ENCODE measurements at places on chromosomes 7 and 10.

DNA sequence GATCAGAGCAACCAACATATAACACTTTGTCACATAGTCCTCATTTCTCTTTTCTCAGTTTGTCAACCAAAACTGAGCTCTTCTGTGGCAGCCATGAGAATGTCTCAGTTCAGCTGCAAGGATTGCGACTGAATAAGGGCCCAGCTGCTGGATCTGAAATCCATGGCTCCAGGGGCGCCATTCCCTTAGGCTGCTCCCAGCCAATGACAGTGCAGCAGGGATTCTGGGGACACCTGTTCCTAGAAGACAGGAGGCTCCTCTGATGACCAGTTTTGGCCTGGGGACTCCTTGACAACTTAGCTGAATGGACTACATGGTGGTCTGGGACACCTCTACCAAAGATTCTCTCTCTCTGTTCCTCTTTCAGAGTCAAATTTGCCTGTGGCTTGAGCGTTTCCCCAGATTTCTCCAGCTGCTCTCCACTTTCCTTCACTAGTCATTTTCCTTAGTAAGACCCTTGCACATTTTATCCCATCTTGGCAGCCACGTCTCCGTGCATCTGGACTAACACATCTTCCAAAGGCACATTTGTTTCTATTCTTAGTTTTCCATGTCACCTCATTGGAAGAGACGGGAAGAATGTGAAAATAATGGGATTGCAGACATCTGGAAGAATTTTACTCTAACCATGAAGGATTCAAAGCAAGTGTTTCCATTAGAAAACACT is 28.1 kb upstream of the KIF5B start:
- no peak for DNase-seq

GRCh38 chr10:80288849-80289248 is 609 bp downstream of the MAT1A start:
- DNase-seq, result no peak

DNA sequence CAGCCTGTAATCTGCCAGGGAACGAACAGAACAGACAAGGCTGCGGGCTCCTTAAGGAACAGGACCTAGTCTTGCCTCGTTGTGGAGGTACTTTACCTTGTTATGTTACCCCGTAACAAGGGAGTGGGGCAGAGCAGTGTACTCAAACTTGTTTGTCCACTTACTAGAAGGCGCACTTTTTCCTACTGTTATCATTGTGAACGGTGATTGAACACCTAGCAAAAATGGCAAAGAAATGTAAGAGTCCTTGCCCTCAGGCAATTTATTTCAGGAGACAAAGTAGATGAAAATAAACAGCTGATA is 620 bp upstream of the IMPDH1 start:
- no peak for DNase-seq

GRCh38 chr10:124642088-124642710 is 102.0 kb downstream of the FAM53B start:
- DNase-seq, result no peak

- DNase-seq, result no peak
Observed at GRCh38 chr7:86282014-86282682, 361.6 kb upstream of the GRM3 start.

GRCh38 chr7:101096331-101096956 is 11.2 kb downstream of the TRIM56 start:
- no peak for DNase-seq

GRCh38 chr7:99789441-99790070 is 5.6 kb upstream of the CYP3A4 start:
- no peak for DNase-seq

GRCh38 chr7:156816943-156817572 is 75.9 kb downstream of the LMBR1 start:
- no peak for DNase-seq

DNA sequence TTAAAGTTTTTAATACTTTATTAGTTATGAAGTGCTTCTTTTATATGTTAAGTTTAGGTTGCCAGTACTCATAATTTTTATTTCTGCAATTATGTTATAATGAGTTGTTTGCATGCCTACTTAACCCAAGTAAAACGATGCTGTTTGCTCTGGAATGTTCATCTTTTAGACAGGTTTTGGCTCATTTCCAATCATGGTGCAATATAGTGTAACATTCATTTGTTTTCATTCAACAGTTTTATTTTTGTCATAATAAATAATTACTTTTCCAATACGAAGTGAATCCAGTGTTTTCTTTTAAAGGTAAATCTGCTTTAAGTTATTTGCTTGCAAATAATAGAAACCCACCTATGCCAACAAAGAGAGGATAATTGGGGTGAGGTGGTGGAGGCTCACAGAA is 22.1 kb downstream of the ARL5B start:
- no peak for DNase-seq

DNA sequence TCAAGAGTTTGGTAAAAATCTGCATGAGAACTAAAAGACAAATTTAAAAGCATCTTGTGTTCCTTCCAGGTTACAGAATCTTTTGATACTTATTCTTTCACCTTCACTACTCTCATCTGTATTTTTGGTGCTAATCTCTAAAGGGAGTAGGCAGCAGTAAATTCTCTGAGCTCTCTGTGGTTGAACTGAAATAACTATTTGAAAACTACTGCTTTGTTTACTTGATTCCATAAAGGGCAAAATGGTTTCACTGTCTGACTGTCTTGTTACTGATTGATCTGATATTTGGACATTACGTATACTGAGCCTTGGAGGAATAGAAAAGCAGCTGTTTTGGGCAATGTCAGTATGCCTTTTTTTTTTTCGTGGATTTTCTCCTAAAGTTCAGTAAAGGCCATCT is 103.3 kb downstream of the CHRM2 start:
- DNase-seq, result no peak

- DNase-seq, result no peak
Observed at GRCh38 chr10:74738985-74739567, 87.3 kb upstream of the KAT6B start.

DNA sequence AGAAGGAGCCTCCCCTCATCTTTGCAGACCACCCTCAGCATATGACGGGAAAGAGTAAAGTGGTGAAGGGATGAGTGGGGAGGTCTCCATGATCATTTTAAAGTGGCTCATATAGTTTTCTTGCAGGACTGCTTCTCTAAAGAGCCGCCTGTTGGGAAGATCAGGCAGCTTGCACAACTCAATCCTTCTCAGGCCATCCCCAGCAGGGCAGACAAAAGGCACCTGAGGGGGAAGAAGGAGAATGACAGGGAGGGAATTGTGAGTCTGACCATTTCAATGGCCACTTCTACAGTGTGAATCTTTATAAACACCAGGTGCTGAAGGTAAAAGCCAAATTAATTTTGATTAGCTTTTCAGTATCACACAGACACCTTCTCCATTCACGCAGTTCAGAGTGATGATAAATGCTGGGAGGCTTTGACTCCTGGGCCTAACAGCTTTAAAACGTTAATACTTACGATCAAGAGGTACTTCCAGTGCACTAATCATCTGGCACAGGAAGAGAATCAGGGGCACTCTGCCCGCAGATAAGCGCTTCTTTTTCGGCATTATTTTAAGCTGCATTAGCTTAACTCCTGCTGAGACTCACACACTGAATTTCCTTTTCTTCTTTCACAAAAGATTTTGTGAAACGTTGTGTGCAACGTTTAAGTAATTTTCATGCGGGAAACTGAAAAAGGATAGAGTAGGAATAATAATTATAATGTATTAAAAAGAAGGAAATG is 109.5 kb upstream of the LAMB4 start:
- no peak for DNase-seq

DNA sequence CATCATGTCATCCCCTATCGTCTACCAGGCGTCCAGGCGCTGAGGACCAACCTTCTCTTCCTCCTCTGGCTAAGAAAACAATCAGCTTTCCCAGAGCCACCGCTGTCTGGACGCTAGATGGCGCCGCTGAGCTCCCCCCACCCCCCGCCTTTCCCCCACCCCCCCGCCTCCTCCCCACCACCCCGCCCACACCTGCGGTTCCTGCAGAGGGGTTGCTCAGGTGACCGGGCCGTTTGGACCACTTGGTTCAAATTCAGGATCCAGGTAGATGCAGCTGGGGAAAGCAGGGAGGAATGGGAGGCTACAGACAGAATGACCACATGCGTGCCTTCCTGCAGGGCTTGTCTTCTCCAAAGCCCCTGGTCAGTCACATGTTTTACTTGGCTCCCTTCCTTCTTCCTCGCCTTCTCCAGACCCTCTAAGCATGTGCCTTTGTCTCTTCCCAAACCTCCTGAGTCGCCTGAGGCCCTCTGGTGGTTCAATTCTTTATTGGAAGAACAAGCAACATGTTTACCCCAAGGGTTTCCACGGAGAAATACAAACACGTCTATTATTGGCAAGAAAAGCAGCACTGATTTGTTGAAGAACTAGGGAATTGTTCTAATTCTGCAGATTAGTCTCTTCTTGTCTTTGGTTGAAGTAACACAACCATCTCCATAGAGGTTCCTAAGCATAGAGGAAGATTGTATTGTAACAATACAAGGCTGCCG is 24.7 kb downstream of the AOC1 start:
- no peak for DNase-seq

GRCh38 chr7:30166841-30167235 is 32.1 kb downstream of the MTURN start:
- no peak for DNase-seq

DNA sequence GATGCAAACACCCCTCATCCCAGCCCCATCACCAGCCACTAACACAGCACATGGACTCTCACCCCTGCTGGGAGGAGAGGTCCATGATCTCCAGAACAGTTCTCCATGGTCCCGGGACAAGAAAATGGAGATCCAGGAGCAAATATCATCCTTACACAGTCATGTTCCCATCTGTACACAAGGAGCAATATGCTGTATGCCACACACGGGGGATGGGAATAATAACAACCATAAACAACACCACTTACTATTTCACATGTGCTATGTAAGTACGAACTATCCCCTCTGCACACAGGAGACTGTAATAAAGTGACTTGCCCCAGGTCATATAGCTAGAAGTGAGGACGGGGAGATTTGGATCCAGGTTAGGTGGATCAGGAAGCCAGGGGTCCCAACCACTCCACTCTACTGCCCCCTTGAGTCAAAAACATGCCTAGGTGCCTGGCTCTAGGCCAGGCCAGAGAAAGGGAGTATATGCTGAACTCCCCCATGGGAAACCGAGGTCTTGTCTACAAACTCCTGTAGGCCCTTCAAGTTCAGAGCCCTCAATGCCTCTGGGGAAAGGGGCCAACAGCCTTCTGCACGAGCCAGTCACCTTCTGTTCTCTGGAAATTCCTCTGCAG is 34.1 kb downstream of the LRRC20 start:
- DNase-seq, result peak; percentile 16

GRCh38 chr7:32502728-32503127 is 7.4 kb downstream of the AVL9 start:
- no peak for DNase-seq

- DNase-seq, result no peak
Observed at GRCh38 chr7:516606-517456, 2.8 kb downstream of the PDGFA start.

DNA sequence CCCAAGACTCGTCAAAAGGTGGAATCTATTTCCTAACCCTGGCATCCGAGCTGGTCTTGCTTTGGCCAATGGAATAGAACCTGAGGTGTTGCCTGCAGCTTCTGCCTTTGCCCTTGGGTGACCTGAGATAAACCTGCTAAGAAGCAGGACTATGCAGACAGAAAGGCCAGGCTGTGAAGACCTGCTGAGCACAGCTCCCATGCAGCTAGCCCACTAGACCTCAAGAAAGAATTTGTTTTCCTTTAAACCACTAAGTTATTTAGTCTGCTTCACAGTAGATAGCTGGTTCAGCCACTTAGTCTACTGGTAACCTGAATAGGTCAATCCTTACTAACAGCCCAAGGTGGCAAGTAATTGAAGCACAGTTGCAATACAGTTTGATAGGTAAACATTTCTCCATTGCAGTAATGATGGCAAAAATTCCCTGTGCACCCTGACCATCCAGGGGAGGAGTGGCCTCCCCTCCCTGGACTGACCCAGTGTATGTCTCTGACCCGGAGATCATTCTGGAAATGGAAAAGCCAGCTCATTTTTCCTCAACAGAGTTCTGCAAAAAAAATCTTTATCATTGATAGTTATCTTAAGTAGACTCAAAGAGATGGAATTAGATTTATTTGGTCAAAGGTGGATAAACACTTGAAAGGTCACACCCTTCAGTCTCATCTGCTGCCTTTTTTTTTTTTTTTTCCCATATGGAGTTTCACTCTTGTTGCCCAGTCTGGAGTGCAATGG is 20.0 kb downstream of the TNS3 start:
- no peak for DNase-seq

- no peak for DNase-seq
Observed at GRCh38 chr10:15433850-15434537, 62.9 kb upstream of the FAM171A1 start.

DNA sequence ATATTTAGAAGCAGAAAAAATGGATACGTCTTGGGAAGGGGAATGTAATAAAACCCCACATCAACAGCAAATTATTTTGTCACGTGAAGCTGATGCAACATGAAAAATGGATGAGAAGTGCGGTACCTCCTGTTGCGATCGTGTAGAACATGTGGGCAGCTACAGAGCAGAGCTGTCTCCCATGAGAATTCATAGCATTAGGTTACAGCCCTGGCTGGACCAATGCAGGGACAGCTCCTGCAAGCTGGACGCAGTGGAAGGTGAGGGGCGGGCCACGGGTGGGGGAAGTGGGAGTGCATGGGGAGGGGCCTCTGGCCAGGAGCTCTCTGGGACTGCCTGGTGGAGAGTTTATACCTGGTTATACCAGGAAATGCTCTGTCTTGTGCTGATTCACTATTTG is 120.3 kb downstream of the GATA3 start:
- DNase-seq, result no peak

DNA sequence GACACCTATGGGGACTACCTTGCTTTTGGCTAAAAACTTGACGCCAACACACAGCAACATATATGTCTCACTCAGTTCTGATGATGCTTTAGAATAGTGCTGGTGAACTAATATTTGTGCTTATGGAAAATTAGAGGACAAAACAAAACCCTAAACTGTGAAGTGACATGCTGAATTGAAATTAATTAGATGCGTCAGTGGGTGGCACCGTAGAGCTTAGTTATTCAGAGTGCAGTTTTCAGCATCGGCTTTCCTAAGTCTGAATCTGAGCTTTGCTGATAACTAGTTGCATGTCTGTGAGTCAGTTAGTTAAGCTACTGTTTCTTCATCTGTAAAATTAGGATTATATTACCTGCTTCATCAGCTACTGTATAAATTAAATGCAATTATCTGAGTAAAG is 245.0 kb upstream of the SORCS1 start:
- no peak for DNase-seq

DNA sequence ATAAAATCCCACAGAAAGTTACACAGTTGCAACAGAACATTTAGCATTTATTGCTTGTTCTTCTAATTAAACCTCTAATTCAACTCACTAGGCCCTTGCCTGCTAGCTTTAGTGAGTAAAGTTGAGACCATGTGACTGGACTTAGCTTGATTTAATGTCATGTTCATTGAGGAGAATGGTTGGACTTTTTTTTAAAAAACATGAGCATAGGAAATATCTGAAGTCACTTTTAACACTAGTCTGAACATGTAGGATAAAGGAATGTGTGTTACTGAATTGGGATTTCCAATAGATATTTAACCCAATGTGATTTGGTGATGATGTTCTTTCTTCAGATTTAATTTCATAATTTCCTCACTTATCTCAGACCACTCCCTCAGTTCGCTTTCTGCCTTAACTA is 24.6 kb upstream of the GLCCI1 start:
- no peak for DNase-seq

Measured in anterior cingulate cortex (tissue), 58 donors.